ENCODE measurements at places on chromosomes 5 and 9.

DNA sequence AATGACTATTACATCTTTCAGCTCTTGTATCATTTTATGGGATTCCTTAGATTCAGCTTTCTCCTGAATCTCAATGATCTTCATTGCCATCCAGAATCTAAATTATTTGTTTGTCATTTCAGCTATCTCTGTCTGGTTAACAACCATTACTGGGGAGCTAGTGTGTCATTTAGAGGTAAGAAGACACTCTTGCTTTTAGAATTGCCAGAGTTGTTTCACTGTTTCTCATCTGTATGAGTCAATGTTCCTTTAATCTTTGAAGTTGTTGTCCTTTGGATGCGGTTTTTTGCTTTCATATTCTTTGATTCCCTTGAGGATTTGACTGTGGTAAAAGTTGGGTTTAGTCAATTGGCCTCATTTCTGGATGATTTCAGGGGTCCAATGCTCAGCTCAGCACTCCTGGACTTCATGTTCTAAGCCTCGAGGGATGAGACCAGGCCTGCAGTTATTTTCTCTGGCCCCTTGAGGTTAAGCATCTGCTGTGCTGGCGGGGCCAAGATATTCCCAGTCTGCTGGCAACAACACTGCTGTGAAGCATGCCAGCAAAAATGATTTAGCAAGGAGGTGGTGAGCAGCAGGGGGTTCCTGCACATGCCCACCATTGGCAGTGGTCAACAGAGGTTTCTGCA lies 102.4 kb upstream of the PCSK5 start:
- no peak for DNase-seq

DNA sequence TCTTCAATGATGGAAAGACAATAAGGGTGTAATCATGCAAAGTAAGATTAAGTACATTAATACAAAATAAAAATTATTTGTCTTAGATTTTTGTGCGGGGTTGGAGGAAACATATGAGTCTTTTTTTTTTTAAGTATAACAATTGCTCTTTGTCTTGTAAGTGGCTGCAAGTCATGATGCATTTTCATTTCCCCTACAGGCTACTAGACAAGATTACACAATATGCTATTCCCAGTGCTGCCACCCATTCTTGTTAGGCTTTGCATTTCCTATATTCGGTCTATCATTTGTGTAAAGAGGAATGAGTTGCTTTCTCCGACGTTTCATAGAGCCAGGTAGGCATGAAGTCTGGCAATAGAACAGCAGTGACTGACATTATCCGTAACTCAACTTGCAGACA lies 294.2 kb upstream of the CYLC2 start:
- DNase-seq: no peak

DNA sequence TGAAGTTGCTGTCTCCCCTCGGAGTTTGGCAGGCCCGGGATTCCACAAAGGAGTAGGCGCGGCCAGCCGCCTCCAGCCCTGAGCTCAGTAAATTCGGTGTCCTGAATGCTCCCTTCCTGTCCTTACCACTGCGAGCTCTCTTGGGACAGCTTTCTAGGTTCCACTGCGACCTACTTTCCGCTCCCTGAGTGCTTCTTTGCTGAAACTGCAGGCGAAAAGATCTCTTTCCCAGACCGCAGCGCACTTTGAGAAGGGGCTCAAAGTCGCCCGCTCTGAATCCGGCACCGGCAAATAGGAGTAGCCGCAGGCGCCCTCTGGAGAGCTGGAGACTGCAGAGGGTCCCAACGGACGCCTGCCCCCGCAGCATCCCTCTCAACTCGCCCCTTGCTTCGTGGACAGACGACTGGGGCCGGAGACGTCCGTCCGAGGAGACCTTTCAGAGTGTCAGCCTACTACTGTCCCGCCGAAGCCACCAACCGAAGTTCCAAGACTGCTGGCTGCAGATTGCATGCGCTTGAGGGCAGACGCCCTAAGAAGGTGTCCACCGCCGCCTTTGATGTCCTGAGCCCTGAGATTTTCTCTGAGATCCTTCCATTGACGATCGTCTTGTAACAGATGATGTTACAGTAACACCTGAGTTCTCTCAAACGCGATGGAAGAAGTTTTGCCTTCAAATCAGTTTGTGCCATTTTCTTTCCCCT lies 96.0 kb downstream of the ANXA2R start:
- peak; percentile 12 for DNase-seq

DNA sequence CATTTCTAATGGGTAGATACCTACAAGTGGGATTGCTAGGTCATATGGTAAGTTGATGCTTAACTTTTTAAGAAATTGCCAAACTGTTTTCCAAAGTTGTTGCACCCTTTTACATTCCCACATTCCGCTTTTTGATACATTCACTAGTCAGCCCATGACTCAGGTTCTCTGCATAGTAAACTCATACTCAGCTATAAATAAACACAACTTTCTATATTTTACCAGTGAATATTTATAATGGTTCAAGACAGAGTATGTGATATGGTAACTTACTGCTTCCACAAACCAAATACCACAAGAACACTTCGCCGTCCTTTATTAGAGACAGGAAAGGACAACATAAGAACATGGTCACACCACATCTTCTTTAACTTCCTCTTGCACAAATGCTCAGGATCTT lies 54.0 kb downstream of the PLPP1 start:
- DNase-seq: no peak

DNA sequence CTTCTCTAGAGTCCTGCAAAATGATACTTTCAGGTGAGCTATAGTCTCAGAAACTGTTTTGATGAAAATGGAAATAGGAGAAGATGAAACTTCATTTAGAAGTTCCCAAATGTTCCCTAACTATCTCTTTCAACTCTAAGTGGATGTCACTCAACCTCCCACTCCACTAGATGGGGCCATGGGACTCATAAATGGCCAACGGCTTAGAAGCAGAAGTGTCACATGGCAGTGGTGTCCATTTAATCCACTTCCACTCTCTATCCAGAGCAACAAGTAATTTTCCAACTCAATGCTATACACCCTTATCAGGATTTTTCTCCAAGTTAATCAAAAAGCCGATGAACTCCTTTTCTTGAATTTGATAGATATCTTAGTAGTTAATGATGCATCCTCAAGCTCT lies 295.7 kb downstream of the EDIL3 start:
- no peak for DNase-seq

GRCh38 chr9:122498883-122499288 lies 11.7 kb upstream of the OR1J2 start:
- DNase-seq: peak; percentile 40

DNA sequence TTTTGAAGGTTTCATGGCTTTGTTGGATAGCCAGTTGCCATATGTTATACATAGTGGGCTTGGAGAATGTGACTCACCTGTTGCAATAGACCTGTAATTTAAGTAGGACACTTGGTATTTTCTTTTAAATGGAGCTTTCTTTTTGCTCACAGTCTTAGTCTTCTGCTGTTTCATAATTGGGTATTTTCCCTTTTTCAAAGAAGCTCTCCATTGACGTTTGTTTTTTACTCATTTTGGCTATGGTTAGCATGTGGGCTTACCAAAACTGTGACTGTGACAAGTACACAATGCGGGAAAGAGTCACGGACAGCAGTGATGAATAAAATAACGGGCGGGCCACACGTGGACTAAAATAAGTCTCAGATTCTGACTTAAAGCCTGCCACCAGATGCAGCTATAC lies 23.2 kb upstream of the RNF20 start:
- no peak for DNase-seq

- DNase-seq: no peak
Measured at GRCh38 chr5:163789870-163790269, 284.5 kb downstream of the MAT2B start.

DNA sequence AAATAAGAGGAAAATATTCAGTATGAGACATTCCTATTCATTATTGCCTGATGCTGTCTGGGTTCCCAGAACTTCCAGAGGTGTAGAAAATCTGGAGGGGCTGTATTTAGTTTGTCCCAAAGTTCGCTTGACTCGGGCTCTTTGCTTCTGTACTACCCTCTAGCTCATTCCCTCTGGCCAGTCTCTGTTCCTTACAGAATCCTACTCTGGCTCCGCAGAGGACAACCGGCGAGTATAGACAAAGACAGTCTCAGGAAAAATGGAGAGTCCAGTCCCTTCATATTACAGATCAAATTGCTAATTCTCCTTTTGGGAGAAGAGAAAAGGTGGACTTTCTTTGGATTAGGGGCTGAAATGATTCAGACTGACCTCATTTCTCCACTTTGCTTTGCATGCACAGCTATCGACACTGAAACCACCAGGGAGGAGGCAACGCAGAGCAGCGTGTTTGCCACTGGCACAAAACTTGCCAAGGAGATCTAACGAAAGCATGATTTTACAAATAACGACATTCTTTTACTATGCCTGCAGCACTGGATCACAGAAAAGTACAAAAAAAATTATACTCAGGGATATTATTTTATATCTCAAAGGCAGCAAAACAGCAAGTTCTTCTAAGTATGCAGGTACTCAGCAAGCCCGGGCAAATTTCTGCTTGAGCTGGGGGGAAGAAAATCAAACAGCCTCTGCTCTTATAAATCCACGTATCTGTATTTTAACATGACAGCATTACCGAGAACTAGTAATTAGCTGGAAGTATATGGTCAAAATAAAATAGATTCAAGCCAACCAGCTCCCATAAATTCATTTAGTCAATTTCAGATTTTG lies 279.7 kb downstream of the NPR3 start:
- DNase-seq: no peak

- no peak for DNase-seq
Measured at GRCh38 chr5:157540124-157540523, 35.5 kb downstream of the ADAM19 start.

DNA sequence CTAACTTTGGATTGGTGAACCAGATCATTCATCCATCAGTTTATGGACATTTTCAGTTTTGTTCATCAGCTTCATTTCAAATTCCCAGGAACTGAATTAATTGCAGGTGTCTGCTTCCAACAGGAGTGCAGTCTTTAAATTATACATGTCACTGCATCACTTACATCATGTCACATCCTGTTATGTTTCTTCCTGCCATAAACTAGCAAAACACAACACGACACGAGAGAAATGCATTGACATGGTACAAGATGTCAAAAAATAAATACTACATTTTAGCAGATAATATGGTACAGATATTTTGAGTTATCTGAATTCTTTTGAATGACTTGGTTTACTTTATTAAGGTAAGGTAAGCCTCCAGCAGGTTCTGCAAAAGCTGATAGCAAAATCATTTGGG lies 415.5 kb downstream of the NR2F1-AS1 start:
- DNase-seq: no peak

GRCh38 chr9:3125602-3126405 lies 281.9 kb upstream of the PUM3 start:
- no peak for DNase-seq

DNA sequence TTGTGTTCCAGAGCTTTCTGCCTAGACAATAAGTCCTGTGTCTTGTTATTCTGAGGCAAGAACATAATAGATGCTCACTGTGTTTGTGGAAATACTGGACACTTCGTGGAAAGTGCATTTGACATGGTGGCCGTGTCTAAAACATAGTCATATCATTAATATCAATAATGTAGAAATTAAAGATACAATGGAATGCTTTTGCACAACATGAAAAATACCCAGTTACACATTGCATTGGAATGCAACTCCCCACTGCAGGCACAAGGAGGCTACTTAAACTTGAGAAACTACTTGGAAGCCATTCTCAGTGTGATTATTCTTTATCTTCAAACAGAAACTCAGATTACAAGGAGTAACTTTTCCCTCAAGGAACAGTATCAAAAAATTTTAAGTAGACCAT lies 145.3 kb upstream of the ZNF462 start:
- no peak for DNase-seq

- no peak for DNase-seq
Measured at GRCh38 chr5:165157219-165157618, 1651.8 kb downstream of the MAT2B start.

- peak; percentile 23 for DNase-seq
Measured at GRCh38 chr9:14312719-14313377, 1.1 kb downstream of the NFIB start.

GRCh38 chr9:81256368-81256767 lies 433.0 kb downstream of the TLE1 start:
- no peak for DNase-seq

DNA sequence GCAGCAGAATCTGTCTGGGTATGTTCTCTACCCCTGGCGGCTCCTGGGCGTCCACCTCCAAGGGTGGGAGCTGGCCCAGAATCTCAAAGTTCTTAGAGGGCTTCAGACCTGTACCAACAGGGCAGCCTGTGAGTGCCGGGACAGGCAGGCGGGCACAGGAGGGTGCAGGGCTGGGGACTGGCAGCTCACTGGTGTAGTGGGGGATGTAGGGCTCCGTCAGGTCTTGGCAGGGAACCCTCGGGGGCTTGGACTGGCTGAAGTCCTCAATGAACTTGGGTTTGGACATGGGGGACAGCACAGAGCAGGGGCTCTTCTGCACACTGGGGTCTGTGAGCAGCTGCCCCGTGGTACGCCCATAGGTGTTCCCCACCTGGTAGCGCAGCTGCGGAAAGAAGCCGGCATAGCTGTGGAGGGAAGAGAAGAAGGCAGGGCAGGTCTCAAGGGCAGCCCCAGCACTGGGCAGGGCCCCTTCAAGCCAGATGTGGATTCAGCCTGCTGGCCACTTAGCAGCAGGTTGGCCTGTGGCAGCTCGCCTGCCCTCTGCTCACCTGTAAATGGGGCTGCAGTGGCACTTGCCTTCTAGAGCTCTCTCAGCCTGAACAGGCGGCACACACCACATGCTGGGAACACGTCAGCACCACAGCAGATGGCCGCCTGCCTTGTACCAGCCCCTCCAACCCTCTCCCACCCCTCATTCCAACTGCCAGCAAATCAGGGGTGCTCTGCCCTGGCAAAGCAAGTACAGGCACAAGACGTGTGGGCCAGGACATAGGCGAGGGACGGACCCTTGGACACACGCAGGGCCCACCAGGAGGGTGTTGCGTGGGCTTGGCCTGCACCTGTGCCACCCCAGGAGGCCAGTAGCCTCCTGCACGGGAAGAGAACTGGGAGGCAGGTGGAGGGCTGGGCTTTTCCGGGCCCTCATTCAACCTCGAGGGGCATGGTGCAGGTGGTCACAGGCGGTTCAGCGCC lies 4.6 kb downstream of the TUBB4B start:
- no peak for DNase-seq
